EH (cell line): ENCODE measurements at places on chromosomes 13 and 19.

- no peak for DNase-seq
Observed at GRCh38 chr19:29836409-29836825, 24.6 kb downstream of the CCNE1 start.

DNA sequence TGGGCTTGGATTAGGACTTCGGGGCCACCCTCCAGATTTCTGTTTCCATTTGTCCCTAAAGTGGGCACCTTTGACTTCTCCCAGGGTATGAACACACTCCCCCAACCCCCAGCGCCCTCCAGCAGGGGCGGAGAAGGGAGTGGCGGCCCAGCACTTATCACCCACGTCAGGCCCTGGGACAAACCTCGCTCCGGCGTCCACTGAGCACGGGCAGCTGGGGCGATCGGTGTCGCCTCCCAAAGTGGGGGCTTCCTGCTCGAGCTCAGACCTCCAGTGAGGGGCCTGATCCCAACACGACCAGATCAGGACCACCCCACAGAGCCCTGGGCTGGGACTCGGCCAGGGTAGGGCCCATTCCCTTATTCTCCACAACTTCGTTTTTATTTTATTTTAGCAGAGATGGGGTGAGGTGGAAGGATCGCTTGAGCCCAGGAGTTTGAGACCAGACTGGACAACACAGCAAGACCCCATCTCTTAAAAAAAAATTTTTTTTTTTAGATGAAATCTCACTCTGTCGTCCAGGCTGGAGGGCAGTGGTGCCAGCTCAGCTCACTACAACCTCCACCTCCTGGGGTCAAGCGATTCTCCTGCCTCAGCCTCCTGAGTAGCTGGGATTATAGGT, 3.7 kb upstream of the TCF3 start:
- DNase-seq = no peak

GRCh38 chr13:73288596-73288995, 229.8 kb downstream of the KLF5 start:
- no peak for DNase-seq

DNA sequence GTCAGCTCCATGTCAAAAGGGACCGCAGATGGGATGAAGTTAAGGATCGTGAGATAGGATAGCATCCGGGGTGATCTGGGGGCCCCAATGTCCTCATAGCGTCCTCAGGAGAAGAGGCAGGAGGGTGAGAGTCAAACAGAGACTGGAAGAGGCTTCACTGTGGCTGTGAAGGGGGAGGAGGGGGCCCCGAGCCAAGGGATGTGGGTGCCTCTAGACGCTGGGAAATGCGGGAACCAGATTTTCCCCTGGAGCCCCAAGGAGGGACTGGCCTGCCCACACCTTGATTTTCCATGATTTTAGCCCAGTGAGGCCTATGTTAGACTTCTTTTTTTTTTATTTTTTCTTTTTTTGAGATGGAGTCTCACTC, 61.2 kb downstream of the GNG7 start:
- DNase-seq = no peak

- DNase-seq = no peak
Observed at GRCh38 chr13:40077396-40078027, 422.1 kb downstream of the COG6 start.

DNA sequence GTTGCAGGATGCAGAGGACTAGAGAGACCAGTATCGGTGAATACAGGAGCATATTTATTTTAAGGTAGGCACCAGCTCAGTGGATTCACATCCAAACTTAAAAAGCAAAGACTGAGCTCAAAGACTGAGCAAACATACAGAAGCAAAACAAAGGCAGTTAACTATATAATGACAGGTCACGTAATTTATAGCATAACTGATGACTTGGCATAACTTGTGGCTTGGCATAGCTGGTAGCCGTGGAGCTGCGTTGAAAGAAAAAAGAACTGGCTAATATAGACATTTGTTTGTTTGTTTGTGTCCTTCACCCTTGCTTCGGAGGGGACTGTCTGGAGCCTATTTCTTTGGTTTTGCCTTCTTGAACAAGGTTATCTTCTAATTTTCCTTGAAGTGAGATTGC, 33.7 kb downstream of the ZNF493 start:
- DNase-seq = no peak
